Epithelial cell of proximal tubule (primary cell): ENCODE measurements at places on chromosomes 7 and 10. TPM values are rescaled to one million over a fixed set of nuclear protein-coding genes. Genes with fewer than 3 reads are reported as not detected.

The KLLN gene
- total RNA-seq: 0.06 and 0.36 TPM in 2 replicates

The PTPRN2 gene
- 2.5 and 2.8 TPM in 2 replicates for total RNA-seq

The GDF2 gene
- total RNA-seq: not detected in 2 replicates

GRCh38 chr7:19665399-19666008 lies 43.3 kb downstream of the POLR1F start:
- DNase-seq: peak; percentile 12

The GRID2IP gene
- not detected in 2 replicates for total RNA-seq

- DNase-seq: no peak
These were observed 10.1 kb downstream of the TBC1D12 start for GRCh38 chr10:94412449-94412848.
